ENCODE measurements at places on chromosomes 3 and 15.

- no peak for DNase-seq
These were observed 33.3 kb downstream of the GABPB1 start for GRCh38 chr15:50321680-50322210.

DNA sequence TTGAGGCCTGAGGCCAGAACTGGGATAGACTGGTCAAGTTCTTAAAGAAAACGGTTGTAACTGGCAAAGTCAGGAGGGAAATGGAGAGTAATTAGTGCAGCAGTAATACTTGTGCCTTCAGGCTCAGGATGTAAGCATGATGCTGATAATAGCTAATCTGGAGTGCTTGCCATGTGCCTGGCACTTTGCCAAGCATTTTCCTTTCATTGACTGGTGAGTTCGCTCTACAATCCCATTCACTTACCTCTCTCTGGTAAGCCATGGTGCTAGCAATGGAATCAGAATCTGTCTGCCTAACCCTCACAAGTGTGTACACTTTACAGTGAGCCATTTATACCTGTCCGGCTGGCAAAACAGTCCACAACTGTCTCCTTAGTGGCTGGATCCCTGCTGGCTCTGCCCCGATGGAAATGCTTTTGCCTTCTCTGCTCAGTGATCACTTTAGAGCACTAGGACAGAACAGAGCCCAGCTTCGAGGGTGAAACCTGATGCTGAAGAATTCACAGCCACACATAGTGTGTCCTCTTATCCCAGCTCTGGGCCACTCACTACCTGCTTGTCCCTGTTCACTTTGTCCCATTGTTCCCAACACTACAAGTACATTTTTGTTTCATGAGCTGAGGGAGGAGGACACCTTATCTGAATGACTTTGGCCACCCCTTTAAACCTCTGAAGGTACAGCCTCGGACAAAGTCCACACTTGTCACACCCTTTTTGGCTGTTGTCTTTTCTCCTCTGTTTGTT, 10.3 kb downstream of the CHP1 start:
- DNase-seq = no peak

- DNase-seq = no peak
These were observed 191.6 kb downstream of the GREM1 start for GRCh38 chr15:32909431-32909830.

DNA sequence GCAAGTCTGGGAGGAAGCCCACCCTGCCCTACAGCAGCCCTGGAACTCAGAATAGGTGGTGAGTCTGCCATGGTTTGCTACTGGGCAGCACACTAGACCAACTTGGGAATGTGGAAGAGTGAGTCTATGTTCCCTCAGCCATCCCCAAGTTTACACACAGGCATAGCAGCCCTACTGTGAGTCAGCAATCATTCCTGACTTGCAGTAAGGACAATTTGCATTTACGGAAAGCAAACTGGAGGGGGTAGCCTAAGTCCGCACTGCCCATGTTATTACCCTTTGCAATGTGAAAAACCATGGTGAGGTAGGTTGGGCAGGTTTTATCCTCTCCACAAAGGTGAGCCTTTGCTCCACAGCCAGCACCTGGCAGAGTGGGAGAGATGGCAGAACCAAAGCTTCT, 4.6 kb downstream of the TCTA start:
- no peak for DNase-seq

DNA sequence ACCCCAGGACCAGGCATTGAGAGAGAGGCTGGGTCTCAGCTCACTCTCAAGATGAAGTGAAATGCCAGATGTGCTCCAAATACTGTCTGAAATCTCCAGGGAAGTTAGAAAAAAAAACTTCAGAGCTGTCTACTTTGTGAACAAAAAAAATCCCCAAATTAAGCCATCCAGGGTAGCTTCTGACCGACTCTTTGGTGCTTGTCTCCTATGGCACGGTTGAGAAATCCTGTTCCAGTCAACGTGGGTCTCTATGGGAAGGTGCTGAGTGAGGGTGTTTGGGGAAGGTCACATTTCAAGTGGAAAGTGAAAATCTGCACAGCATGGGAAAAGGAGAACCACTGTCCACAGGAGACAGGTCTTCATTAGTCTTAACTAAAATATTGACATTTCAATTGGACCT, 322.5 kb upstream of the CFAP20DC start:
- no peak for DNase-seq

- no peak for DNase-seq
These were observed 65.9 kb downstream of the BTD start for GRCh38 chr3:15667484-15667883.

GRCh38 chr3:162217647-162218046, 721.0 kb downstream of the OTOL1 start:
- DNase-seq = no peak

Measured in stimulated activated CD4-positive, alpha-beta T cell treated with anti-CD3 and anti-CD28 coated beads, TNF-alpha, amount 100 ng/mL, for 24 hours (primary cell).